WTC11 (cell line): ENCODE measurements at places on chromosomes 16 and 17.
A peak's percentile ranks its signal among the peaks of the same experiment; 100 is the strongest.

DNA sequence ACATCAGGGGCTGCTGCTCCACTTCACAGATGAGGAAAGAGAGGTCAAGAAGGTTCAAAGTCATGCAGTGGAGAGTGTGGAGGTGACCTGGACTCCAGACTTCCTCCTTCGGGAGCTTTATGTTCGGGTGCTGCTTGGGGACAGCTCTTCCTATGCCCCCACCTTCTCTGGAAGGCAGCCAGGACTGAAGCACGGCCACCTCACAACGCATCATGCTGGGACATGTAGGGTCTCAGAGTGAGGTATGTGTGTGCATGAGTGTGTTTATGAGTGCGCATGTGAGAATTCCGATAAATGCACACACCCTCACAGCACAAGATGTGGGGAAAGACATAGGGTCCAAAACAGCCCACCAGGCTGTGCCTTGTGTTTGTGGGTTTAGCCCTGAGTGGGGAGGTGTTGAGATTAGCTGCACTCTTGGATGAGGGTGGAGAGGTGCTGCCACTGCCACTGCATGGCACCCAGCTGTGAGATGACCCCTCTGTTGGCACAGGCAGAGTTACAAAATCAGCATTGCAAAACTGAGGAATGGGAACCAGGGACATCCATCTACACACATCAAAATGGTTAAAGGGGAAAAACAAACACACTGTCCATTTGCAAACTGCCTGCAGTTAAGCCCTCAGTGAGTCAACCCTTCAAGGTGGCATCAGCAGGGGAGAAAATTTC, 367.4 kb downstream of the SEC14L1 start:
- DNase-seq = peak; percentile 5

- DNase-seq = no peak
Observed at GRCh38 chr17:52297230-52298010, 138.9 kb upstream of the CA10 start.

DNA sequence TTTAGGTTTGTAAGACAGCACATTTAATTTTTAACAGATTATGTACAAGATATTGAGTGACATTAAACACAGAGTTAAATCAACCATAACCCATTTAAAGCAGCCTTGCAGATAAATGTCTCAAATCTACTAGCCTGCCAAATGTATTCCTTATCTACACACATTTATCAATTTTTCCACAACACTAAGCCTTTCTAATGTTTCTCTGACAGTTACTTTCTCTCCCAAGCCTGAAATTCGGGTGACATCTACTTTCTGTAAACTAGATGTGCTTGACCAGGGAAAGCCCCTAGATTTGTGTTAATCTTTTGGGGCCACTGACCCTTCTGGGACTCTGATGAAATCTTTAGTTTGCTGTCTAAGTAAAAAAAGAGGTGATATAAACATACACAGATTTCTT, 69.0 kb downstream of the CDH13 start:
- no peak for DNase-seq

GRCh38 chr16:27302126-27302525, 11.6 kb upstream of the IL4R start:
- no peak for DNase-seq

DNA sequence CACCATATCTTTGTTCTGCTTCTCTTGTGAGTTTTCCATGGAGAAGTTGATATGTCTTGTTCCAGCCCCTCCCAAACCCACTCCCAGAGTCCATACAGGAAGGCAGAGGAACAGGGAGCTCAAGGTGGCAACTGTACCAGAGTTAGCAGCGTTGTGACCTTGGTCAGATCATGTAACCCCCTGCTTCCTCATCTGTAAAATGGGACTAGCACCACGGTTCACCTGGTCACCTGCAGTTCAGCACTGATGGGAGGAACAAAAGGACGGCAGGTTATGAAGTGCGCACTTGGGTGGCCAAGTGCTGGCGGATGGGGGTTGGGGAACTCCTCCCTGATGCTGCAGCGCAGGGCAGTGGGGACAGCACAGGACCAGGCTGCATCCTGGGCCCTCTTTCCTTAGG, 7.7 kb upstream of the NEUROD2 start:
- DNase-seq = no peak

DNA sequence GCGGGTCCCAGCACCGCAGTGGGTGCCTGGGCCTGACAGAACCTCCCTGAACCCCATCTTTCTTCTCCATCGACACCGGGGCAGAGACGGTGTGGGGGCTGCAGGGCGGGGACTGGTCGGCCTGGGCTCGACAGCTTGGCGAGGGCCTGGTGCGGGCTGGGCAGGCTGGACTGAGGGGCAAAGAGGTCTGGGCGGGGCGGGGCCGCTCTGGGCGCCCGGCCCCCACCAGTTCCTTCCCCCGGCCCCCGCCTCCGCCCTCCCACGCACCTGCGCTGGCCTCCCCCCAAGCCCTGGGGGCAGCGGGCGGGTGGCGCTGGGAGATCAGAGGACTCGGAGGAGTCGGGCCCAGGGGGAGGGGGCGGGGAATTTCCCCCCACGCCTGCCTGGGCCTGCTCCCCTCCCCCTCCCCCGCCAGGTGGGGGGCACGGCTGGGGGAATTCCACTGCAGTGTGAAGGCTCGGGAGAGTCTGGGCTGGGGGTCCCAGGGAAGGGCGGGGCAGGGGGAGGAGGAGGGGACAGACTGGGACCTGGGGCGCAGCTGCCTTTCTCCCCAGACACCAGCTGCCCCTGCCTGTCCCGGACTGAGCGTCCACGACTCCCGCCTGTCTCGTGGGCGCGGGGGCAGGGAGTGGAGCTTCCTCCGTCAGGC, 877 bp upstream of the KREMEN2 start:
- peak; percentile 44 for DNase-seq

DNA sequence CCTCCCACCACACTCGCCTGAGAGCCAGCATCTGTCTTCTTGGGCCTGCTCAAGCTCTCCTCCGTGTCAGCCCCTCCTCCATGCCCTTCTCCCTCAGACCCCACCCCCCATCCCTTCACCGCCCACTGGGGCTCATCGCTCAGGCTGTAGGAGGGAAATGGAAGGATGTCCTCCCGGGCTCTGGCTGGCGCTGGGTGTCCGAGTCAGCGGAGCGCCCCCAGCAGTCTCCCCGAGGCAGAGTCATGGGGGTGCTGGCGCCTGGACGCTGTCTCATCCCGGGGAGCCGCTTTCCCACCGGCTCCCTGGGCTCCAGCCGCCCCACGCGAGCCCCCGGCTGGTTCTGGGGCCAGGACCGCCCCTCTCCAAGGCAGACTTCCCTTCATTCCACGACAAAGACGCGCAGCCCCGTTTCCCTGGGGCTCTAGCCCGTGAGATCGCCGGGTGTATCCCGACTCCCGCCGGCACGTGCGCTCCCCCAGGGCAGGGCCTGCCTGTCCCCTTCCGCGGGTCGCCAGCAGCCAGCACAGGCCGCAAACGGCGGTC, 428 bp upstream of the ANTKMT start:
- DNase-seq = peak; percentile 60

DNA sequence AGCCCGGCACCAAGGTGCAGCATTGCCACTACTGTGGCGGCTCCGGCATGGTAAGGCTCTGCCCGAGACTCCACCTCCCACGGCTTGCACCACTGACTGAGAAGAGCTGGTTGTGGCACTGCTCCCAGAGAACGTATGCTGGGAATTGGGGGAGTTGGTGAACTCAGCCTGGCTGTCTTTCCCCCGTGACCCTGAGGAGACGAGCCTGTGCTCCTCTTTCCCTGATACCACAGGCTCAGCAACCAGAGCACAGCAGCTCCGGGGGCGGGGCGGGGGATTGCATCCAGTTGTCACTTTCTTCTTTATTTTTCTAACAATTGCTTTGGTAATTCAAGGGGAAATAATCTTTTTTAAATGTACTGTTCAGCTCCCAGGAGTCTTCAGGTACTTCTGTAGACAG, 16.7 kb downstream of the DNAJA3 start:
- no peak for DNase-seq

- no peak for DNase-seq
Observed at GRCh38 chr17:54680410-54680809, 220.2 kb upstream of the TOM1L1 start.

- no peak for DNase-seq
Observed at GRCh38 chr16:4246777-4247459, 5.0 kb upstream of the SRL start.

- no peak for DNase-seq
Observed at GRCh38 chr16:15502041-15502725, 67.8 kb downstream of the BMERB1 start.

DNA sequence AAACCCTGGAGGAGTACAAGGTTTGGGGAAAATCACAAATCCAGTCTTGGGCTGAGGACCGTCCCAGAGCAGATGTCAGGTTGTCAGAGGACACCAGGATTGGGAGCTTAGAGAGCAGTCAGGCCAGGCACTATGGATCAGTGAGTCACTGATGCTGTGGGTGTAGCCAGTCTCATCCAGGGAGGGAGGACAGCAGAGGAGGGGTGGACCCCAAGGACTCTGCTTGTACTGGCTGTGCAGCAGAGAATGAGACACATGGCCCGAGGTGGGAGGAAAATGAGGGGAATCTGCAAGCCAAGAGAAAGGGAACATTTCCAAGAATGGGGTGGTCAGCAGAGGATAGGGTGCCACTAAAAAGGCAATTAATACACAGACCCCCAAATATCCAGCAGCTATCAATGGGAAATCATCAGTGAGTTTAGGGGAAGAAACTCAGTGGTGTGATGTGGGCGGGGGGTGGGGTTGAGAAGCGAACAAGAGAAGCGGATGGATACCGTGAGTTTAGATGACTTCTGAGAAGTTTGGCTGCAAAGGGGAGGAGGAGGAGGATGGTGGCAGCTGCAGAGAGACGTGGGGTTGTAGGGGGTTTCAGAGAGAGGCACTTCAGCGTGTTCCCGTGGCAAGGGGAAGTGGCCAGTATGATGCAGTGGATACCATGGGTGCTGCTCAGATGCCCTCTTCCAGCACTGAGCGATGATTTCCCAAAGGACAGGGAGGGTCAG, 43.9 kb downstream of the ARHGAP27 start:
- DNase-seq = no peak

DNA sequence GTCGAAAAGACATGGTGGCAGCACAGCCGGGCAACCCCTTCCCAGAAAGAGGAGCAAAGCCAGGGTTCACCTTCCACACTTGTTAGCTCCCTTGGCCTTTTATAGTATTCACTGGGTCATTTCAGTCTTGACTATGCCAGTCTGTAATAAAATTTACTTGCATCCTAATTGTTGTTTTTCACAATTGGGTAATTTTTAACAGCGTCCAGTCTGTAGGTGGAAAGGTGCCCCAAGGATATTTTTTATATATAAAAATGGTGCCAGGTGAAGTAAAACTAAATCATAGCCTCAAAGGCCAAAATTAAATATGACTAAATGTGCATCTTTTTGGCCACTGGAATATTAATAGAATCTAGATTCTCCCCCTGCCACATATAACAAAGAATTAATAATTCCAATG, at the start of gene KRT26:
TSS of gene KRT26 (minus strand) at position 101 of the 400 bp plus-strand sequence. CDS start at position 13, 88 bp downstream.
- no peak for DNase-seq
